Activated CD4-positive, alpha-beta memory T cell treated with anti-CD3 and anti-CD28 coated beads, Interleukin-2, amount 10 ng/mL, durations not matched to agents 7 days and 5 days (primary cell): ENCODE measurements at places on chromosomes 1 and 21.

DNA sequence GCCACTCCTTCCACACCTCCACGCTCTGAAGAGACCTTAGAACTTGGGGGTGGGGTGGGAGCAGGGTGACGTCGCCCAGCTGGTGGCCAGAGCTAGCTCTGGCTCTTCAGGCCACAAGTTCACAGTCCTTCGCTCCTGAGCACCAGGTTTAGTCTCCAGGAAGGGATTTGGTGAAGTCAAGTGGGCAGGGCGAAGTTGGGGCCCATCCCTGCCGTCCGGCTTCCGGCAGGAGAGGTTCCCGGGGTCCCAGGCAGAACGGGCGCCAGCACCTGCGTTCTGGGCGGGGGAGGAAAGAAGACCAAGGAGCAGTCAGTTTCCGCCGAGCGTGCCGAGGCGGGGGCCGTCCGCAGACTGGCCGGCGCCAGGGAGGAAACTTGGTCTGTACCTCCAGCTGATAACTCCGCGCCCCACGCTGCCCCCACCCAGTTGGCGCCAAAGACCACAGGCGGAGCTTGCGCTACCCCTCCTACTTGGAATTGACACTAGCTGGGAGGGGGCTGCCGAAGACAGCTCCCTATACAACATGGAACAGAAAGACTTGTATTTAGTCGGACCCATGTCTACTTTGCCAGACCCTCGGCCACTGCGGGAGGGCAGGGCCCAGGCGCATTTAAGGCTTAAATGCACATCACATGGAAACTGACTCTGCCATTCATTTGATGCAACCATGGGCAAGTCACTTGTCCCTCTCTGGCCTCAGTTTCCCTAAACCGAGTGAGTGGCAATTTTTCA, 995 bp downstream of the ID3 start:
- peak; percentile 41 for DNase-seq

- no peak for DNase-seq
These were observed at the start of gene COL24A1 for GRCh38 chr1:86156566-86157455. TSS of gene COL24A1 (minus strand) at chr1:86156772. CDS start at chr1:86156396, 376 bp downstream.

DNA sequence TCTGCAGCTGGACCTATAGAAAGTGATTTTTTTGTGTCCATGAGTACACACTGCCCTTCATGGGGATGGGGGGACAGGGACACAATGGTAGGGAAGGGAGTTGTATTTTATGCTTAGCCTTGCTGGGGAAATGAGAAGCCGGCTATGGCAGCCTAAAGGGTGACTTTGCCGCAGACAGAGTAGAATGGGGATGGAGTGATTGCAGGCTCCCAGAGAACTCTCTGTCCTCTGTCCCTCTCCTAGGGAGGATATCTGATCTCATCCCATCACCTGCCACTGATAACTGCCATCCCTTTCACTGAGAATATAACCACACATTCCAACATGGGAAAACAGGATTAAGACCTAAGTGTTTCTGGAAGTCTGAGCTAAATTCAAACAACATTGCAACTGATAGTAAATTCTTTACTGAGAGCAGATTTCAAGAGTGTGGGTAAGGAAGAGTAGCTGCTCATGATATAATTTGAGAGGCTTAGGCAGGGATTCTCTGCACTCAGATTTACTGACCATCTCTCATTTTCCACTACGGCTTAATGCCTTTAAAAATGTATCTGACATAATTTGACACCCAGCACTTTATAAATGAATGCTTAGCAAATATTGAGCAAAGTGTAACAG, 13.9 kb downstream of the SH2D1B start:
- no peak for DNase-seq

GRCh38 chr1:53473463-53473862, 14.3 kb downstream of the DMRTB1 start:
- DNase-seq = no peak

GRCh38 chr21:16797966-16798365, 714.9 kb upstream of the CXADR start:
- DNase-seq = no peak

DNA sequence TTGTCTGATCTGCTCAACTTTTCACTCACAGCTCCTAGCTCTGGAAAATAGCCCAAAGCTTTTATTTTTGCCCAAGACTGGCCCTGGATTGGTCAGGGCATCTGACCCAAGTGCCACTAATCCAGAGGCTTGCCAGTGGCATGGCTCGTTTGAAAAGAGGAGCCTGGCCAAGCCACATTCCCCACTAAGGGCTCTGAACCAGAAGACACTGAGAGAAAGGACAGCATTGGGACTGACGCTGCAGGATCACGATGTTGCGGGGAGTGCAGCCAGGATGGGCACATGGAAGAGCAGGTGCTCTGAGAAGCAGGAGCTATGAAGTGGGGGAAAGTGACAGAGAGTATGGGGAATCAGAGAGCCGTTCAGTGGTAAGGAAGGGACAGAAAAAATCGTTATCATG, 44.9 kb upstream of the TSPAN2 start:
- no peak for DNase-seq

DNA sequence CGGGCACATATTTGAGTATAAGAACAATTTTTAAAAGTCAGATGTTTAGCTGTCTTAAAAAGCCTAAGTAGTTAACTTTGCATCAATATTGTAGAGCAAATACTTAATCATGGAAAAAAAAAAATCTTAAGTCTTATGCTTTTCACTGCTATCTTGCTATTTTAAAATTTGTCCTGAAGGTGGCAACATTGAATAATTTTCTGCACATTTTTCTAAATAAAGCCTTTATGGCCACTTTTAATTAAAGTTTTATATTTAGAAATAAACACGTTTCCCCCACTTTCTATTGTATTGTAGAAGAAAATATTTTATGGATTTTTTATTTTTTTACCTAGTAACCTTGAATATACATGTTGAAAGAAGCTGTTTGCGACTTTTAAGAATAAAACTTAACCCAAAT, 198.8 kb downstream of the AMY1C start:
- no peak for DNase-seq

DNA sequence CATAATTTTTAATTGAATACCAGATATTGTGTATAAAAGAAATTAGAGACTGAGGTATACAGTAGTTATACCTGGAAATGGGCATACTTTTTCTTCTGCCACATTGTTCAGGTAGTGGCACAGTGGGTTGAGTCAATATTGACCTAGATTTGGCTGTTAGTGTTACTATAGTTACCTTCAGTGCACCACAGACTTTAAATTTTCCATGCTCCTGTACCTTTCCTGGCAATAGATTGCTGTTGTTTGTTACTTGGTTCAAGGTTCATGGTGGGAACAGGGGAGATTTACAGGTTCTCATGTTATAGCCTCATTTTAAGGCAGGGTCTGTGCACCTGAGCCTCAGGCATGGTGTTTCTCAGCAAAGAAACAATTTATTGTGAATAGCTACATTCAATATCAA, 218.7 kb downstream of the LBR start:
- no peak for DNase-seq

GRCh38 chr21:24183077-24183476, 1424.2 kb downstream of the MRPL39 start:
- no peak for DNase-seq

- no peak for DNase-seq
These were observed 72.9 kb downstream of the UBR4 start for GRCh38 chr1:19137158-19137557.
